Muscle of arm (tissue), 14 donors: ENCODE measurements at places on chromosomes 16 and 17.

GRCh38 chr17:71184716-71185115 is 936.1 kb upstream of the SOX9 start:
- no peak for DNase-seq

DNA sequence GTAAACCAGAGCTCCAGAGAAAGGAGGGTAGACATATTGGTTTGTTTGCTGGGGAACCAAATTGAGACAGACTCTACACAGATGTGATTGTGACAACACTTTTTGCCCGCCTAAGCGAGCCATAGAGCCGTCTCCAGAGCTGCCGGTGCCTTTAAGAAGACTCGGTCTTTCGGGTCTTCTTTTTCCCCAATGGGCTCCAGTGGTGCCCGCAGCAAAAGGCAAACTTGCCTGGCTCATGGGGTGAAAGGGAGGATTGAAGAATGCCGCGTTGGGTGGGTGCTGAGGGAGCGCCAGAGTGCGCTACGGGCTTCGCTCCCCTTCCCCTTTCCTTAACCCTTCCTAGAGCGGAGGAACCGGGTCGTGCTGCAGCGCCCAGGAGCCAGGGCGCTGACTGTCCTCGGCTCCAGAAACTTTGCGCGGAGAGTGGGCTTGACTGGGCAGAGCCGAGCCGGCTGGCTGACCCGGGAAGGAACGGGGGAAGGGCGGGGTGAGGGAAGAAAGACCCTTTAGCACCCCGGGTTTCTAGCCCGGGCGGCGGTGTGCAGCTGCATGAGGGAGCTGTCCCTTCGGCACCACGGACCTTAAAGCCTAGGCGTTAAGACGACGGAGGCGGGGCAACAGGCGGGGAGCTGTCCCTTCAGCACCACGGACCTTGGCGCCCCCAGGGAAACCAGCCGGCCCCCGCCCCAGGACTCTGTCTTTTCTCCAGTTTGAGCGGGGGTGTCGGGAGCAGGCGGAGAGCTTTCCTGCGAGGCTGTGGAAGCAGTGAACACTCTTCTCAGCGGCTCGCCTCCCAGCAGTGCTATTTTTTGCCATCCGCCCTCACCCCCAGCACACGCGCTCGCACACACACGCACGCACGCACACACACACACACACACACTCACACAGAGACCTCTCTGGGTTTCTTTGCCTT is at the start of gene CACNG3:
TSS of gene CACNG3 (plus strand) at position 880 of the 916 bp plus-strand sequence. CDS start 420 bp downstream, outside the sequence.
- peak; percentile 31 for DNase-seq

DNA sequence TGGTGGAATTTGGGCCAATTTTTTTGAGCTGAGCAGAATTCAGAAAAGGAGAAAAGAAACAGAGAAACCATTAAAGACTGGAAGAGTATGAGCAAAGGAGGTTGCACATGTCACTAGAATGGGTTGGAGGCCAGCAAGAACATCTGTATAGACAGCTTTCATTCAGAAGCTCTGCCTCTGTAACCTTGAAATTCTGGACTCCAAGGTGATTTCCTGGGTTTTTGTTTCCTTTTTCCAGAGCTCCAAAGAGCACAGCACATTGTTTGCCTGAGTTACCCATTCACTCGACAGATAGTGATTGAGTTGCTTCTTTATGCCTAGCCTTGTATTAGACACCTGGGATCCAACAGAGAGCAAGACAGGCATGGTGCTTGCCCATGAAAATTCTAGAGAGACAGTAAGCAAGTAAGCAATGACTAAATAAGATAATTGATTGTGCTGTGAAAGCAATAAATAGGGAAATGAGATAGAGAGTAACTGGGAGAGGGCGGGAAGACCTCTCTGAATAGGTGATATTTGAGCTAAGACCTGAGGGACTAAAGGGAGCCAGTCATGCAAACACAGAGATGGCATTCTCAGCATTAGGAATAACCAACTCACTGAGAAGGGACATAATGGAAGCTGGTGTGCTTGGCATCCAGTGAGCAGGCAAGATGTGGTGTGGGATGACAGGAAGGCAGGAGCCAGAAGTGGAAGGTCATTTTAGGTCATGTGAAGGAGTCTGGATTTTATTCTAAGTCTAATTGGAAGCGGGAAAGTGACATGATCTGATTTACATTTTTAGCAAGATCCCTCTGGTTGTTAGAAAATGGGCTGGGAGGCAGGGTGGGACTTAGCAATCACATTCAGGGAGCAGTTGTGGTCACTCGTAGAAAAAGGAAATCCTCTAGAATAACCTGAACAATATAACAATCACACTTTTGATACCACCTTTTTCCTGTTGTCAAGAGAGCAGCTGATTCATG is 197.5 kb downstream of the HS3ST3A1 start:
- DNase-seq, result no peak

DNA sequence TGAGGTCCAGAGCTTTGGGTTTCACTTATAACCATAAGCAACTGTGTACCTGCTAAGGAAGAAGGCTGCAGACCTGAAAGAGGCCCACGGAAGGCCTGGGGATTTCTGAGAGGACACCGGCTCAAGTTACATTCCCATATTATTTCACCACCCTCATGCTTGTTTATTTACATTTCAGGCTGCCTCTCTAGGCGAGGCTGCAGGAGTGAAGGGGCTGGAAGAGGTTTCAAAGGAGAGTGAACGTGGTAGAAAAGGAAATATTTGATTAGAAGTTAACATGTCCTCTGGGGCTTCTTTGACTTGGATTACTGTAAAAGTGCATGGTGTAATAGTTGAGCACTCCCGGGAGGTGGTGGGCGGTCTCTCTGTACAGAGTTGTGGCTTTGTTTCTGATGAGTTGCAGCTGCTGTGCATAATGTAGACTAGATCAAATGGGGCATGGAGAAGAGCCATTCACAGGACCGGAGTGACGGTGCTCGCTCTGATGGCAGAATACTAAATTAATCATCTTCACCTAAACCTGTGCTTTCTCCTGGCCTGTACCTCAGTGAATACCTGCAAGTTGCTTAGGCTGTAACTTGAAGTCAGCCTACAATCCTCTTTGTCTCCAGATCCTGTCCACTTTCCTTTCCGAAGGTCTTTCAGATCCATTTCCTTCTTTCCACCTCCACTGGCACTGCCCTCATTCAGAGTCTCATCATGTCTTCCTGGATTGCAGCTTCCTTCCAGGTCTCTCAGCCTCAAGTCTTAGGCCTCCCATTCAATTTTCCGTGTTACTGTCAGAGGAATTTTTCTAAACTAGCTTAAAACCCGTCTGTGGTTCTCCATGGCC is 1.9 kb upstream of the CPD start:
- peak; percentile 25 for DNase-seq

- no peak for DNase-seq
Observed at GRCh38 chr16:73049091-73049490, 1.2 kb upstream of the ZFHX3 start.

- no peak for DNase-seq
Observed at GRCh38 chr17:21248500-21248899, 4.7 kb downstream of the NATD1 start.

- no peak for DNase-seq
Observed at GRCh38 chr16:82900559-82900958, 273.8 kb downstream of the CDH13 start.

DNA sequence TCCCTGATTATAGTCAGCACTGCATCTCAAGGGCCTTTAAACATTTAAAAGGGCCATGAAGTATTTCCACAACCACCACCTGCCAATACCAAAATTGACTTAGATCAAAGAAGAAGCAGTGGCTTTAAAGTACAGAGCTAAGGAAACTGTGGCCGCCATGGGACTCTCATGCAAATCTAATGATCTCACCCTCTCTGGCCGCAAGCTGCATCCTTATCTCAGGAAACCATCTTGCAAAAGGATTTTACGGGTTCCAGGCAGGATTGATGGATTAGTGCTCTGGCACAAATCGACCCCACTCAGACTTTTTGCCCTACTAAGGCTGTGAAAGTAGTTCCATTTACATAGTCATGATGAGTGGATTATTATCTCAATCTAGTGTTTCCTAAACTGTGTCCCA is 22.6 kb downstream of the CDRT4 start:
- DNase-seq, result no peak

DNA sequence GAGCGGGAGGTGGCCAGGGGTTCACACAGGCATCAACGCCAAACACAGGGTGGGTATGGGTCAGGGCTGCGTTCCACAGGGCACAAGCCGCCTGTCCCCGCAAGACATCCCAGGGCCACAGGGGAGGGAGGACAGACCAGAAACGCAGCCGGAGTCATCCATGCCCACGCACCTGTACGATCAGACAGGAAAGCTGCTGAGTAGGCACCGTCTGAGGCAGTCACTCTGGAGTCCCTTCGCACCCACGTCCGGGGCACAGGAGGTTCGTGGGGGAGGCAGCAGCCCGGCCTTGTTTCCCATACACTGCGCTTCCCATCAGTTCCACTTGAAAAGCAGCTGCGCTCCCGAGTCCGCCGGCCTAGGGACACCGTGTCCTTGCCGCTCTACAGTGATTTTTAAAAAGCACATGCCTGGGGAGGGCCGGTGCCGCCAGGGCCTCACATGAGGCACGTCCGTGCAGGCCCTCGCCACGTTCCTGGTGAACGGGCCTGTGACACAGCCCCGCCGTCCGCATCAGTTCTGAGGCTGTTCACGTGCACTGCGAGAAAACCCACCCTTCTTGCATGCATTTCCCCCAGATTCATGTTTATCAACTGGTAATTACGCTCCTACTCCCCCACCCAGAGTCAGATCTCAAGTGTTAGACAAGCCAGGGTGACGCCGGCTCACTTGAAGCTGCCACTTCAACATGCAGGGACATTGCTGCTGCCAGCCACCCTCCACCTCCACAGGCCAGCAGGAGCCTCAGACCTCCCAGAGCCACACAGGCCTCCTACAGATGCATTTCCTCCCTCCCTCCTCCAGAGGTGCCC is 34.8 kb downstream of the WDR45B start:
- DNase-seq, result no peak

DNA sequence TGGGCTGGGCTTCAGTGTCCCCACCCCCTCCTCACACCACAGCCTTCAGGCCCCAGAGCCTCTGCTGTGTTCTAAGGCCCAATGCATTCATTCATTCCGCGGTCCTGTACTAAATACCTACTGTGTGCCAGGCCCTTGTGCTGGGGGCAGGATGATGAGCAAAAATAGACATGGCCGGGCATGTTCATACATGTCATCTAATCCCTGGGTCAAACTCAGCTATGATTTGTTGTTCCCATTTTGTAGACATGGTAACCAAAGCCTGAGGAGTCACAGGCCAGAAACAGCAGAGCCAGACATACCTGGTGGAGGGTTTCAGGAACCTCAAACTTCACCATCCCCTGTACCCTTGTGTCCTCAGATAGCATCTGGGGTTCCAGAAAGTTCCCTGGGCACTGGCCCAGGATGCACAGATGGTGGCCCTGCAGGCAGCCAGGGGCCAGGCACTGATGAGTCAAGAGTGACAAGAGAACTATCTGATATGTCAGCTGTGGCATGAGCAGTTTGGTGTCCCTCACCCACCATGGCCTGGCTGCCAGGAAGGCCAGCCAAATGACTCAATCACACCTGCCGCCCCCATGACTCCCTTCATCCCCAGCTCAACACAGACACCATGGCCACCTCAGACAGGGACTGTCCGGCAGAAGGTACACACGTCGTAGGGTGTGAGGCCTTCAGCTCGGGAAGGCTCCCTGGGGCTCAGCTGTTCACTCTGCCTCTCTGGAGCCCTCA is 2.7 kb upstream of the RRAD start:
- DNase-seq, result no peak

GRCh38 chr16:86590501-86591144 is 12.3 kb downstream of the FOXL1 start:
- no peak for DNase-seq

- no peak for DNase-seq
Observed at GRCh38 chr17:41002814-41003213, 3.1 kb upstream of the KRTAP3-2 start.
